ENCODE measurements at places on chromosomes 6 and 20.

DNA sequence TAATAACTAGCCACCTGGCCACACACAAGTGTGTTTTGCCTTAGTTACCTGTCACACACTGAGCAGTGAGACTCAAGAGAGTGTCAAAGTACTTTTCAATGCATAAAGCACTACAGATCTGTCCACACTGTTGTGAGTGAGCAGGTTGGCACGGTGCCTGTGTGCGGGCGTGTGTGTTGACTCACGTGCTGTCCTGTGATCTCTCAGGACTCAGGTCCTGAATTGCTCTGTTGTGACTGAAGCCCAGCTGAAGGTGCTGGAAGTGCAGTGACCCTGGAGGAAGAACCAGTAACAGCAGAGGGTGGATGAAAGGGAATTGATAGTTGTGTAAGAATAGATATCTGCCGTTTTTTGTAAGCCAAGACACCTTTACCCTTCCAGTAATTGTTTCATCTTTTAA lies 18.3 kb downstream of the SLC16A10 start:
- no peak for DNase-seq

GRCh38 chr6:24922814-24923213 lies 12.9 kb downstream of the RIPOR2 start:
- DNase-seq = no peak

- DNase-seq = no peak
Observed at GRCh38 chr6:7976485-7977056, 66.0 kb upstream of the TXNDC5 start.

DNA sequence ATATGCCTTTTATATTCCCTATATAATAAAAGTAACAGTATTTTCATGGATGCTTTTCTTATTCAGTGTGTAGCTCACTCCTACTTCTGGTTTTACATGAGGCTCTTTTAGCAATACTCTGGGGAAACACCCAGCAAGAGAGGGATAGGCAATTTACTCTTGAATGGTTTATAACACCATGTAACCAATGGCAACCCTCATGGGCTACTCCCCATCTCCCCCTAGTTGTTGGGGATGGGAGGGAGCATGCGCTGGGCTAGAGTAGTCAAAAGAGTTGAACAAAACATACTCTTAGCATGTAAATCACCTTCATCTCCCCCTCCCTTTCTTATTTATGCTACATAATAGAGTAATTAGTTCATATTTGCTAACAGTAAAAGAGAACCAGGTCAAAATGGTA lies 140.1 kb upstream of the LRFN2 start:
- DNase-seq = no peak

DNA sequence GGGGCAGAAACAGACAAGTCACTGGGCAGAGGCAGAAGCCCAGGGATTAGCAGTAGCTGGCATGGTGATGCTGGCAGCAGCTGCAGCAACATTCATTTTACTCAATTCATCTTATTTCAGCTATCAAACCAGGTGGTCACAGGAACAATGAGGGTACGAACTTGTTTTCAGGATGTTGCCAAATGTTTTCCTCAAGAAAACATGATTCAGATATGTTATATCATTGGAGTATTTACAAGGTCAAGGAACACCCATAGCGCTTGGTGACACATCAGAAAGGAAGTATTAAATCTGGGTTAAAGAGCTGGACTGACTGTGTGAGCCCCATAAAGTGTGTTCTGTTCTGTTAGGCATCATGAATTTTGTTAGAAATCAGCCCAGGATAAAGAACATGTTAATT lies 456.9 kb upstream of the ID4 start:
- DNase-seq = no peak

DNA sequence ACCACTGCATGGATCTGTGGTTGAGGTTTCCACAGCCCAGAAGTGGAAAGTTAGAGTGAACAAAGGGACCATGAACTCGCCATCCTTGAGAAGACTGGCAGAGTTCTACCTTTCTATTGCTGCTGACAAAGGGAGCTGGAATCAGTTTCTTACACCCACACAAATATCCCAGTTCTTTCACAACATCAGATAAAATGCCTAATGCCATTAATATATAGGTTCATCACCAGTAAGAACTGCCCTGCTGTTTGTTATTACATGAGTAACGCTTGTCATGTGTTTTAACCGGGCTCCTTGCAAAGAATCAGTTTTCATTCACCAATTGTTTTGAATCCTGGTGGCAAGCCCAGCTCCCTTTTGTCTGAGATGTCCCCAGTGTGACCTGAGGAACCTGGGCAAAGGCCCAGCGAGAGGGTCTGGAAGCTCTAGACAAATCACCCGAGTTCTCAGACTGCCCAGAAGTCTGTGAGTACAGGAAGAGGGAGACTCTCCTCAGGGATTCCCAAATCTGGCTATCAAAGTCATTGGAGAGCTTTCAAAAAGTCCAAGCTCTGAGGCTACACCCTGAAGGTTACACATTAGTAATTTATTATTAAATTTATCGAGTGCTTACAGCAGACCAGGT lies 7.5 kb upstream of the CD164 start:
- no peak for DNase-seq

DNA sequence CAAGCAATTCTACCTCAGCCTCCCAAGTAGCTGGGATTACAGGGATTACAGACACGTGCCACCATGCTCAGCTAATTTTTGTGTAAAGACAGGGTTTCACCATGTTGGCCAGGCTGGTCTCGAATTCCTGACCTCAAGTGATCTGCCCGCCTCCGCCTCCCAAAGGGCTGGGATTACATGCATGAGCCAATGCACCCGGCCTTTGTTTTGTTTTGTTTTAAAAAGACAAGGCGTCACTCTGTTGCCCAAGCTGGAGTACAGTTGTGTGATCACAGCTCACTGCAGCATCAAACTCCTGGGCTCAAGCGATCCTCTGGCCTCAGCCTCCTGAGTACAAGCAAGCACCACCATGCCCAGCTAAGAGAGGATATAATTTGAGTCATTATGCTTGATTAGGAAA lies 5.4 kb downstream of the SERINC3 start:
- DNase-seq = no peak

DNA sequence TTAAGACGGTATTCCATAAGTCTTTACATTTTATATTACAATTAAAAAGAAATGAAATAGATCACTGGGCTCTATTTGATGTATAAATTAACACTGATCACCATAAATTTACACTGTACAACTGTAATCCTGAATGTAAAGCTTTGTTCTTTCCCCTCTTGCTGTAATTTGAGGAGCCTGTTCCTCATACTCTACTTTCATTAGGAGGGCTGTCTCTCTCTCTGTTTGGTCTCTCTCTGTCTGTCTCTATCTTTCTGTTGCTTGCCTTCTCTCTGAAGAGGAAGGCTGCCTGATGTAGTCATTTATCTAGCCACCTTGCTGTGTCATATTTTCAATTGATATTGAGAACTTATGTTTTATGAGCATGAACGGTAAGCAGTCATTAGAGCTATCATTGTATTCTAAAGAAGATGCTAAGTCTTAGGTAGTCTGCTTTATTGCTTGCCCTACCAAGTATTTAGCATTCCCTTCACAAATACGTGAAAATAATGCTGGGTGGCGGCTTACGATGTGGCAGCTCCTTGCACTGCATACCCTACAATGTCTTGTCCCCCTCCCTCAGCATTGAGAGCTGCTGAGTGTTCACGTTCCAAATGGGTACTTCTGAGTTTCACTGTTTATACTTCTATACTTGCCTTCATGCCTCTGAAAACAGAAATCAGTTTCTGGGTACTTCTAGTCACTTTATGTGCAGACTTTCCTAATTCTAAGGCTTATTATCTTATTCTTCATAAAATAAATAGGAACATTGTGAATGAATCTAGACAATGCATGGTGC lies 205.5 kb downstream of the NKAIN2 start:
- DNase-seq = no peak

- DNase-seq = no peak
Observed at GRCh38 chr20:1565461-1565860, 8.0 kb upstream of the SIRPD start.

DNA sequence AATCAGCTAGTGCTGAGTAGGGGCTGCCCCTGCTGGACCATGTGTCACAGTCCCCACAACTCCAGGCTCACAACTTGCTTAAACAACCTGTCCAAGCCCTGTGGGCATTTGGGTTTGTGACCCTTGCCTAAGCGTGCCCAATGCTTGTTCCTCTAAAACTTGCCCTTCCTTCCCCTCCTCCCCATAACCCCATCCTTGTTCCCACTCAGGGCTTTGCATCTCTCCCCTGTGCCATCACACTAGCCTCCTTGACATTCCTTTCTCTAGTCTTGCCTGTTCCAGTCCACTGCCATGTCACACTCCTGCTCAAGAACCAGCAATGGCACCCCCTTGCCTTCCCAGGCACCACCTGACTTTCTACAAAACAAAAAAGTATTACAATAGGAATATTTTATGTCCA lies 2.3 kb upstream of the DLGAP4 start:
- no peak for DNase-seq

- DNase-seq = no peak
Observed at GRCh38 chr20:57899554-57899953, 189.7 kb upstream of the PMEPA1 start.

DNA sequence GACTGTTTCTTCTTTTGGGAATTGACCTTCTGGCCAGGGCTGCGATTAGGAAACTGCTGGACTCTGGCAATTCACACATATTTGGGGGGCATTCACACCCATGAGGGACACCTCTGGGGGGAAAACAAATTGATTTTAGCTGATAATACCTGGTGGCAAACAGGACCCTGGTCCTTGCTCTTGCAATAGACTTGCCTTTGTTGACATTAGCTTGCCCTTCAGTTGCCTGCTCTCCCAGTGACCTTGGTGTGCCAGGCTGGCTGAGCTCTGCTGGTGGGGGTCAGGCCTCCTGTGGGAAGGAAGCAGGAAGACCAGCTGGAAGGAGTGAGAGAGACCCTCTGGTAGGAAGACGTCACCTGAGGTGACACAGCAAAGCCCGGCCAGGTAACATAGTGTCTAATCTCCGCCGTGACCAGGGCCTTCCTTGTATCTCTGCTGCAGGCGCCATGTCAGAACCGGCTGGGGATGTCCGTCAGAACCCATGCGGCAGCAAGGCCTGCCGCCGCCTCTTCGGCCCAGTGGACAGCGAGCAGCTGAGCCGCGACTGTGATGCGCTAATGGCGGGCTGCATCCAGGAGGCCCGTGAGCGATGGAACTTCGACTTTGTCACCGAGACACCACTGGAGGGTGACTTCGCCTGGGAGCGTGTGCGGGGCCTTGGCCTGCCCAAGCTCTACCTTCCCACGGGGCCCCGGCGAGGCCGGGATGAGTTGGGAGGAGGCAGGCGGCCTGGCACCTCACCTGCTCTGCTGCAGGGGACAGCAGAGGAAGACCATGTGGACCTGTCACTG lies 5.3 kb downstream of the CDKN1A start:
- no peak for DNase-seq

- DNase-seq = no peak
Observed at GRCh38 chr20:2473516-2473915, 2.9 kb upstream of the SNRPB start.

GRCh38 chr6:24920136-24920535 lies 15.6 kb downstream of the RIPOR2 start:
- no peak for DNase-seq

DNA sequence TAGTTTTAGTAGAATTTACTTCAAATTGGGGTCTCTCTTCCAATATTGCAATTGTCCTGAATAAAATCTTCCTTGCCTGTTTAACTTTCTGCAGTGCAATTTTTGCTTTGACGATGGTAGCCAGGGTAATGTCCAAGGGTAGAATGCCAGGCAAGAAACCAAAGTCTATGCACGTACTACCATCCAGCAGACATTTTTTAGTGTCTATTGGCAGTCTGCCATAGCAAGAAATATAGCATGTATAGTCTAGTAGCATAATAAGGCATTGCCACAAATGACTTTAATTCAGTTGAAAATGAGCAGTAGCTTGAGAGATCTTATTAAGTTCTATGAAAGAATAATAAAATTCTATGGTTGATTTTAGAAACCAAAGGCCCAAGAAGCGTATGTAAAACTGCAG lies 62.3 kb upstream of the KCNQ5 start:
- DNase-seq = no peak

- no peak for DNase-seq
Observed at GRCh38 chr6:168083514-168083885, 4.5 kb upstream of the FRMD1 start.

GRCh38 chr20:46810448-46811223 lies 84.0 kb upstream of the EYA2 start:
- no peak for DNase-seq

DNA sequence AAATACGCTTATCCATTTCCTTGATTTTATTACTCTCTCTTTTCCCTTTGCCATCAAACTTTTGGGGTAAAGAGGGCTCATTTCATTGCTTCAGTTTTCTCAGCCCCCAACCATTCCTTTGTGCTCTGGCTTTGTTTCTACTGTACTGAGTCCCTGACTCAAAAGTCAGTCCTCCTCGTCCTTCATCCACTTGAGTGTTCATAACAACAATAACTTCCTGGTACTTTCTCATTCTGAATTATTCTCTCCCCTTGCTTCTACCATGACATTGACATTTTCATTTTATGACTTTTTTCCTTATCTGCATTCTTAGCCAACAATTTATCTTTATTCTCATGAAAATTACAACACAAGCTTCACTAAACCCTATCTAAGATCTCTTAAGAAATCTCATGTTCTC lies 911 bp downstream of the ENPP3 start:
- DNase-seq = no peak

DNA sequence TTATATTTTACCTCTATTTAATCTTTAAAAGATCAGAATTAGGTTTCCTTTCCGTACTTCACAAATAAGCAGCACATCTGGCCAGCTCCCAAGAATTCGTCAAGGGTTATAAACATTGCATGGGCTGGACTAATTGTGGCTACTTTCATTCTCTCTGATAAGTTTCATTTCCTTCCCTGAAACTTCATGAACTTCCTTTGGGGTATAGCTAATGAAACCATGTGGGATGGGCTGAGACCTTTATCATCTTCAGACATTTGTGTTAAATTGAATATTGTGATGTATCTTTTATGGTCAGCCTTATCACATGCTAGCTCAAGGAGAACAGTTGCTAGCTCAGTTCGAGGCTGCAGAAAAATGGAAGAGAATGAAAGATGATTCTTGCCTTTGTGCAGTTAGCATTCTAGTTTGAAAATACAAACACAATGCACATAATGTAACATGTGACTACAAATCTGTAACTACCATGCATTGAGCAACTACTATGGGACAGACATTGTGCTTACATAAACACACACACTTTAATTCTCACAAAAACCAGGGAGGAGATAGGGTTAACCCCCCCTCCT lies 1.7 kb upstream of the GMPR start:
- no peak for DNase-seq

GRCh38 chr6:11950109-11950508 lies 62.0 kb upstream of the HIVEP1 start:
- no peak for DNase-seq

GRCh38 chr20:33531885-33532284 lies 42.0 kb downstream of the CBFA2T2 start:
- DNase-seq = no peak

DNA sequence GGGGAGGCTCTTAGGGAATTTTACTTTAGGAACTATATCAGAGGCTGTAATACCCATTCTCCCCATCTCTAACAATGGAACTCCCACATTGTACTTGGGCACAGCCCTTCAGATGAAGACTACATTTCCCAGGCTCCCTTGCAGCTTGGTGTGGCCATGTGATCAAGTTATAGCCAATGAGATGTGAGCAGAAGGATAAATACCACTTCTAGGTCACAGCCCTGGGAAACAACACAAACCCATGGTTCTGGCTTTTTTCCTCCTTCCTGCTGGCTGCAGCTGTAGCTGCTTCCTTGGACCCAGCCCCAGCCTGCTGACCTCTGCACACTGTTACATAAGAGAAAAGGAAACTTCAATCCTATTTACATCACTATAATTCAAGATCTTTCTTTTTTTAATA lies 445.9 kb upstream of the JARID2 start:
- no peak for DNase-seq

Measured in stimulated activated CD8-positive, alpha-beta memory T cell treated with anti-CD3 and anti-CD28 coated beads, Interleukin-15, amount 100 ng/mL, for 1 hour (primary cell).